Prostate gland (tissue), 2 donors: ENCODE measurements at places on chromosomes 11 and 22. TPM values are rescaled to one million over a fixed set of nuclear protein-coding genes. Genes with fewer than 3 reads are reported as not detected.

MN1 gene
- 5.8 TPM for total RNA-seq

- H3K27me3 ChIP-seq, result no peaks in the 10 kb centered on the region
- no peaks in the 10 kb centered on the region for H3K36me3 ChIP-seq
- no peak overlapping the region for H3K27ac ChIP-seq
These were observed 80.3 kb upstream of the NECTIN1 start for GRCh38 chr11:119809346-119809745.

DNA sequence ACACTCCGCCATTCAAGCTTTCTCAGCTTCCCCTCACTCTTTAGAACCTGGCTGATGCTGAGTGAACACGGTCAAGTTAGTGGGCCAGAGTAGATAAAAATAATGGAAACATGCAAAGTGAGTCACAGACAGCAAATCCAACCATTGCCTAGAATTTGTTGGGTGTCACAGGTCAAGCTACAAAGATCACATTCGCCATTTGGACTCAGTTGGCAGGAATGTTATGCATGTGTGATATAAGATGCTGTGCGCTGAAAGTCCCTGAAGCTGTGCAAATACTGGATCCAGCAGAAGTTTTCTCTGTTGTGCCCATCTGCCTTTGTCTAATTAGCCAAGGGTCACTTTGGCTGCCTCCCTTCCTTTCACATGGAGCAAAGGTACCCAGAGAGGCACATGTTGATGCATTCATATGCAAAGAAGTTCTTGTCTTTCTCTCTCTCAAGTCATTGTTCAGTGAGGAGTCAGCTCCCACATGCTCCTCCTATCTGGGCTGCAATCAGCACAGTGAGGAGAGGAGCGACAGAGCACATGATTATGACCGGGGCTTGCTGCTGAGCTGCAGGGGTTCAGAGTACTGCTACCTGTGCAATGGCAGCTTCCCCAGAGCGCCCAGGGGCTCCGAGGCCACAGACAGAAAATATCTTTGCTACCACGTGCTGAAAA lies 39.7 kb downstream of the FLI1 start:
- no peak overlapping the region for H3K4me3 ChIP-seq
- DNase-seq, result no peak
- no peaks in the 10 kb centered on the region for H3K36me3 ChIP-seq
- H3K4me1 ChIP-seq, result no peaks in the 10 kb centered on the region
- no peak overlapping the region for H3K27ac ChIP-seq

DNA sequence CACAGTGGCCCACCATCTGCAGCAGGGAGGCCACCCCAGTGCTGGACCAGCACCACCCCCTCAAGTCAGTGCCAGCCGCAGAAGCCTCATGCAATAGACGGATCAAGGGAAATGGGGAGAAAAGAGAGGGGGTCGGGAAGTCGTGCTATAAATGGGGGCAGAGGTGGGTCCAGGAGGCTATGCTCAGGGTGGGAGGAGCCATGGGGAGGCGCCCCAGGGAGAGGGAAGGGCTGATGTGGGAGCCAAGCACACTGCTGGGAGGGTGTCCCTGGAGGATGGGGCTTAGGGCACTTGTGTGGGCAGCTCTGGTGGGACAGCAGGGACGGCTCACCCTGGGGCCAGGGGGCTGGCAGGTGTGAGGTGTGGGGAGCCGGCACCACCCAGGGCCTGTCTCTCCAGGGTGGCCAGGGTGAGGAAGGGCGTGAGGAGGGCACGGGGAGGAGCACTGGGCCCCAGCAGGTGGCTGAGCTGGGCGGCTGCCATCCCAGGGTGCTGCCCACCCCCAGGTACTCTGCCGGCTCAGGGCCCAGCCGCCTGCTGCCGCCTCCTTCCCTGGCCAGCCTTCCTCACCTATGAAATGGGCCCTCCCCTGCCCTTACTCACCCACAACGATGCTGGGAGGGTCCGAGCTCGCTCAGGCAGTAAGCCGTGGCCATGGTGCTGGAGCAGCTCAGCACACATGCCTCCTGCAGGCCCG lies 18.0 kb downstream of the PHLDA2 start:
- no peaks in the 10 kb centered on the region for H3K27me3 ChIP-seq
- peaks cover 22% of the 10 kb centered on the region for H3K4me1 ChIP-seq
- no peak overlapping the region for H3K4me3 ChIP-seq

GTSE1 gene
- 0.46 TPM for total RNA-seq

KCNJ4 gene
- total RNA-seq, result not detected

DNA sequence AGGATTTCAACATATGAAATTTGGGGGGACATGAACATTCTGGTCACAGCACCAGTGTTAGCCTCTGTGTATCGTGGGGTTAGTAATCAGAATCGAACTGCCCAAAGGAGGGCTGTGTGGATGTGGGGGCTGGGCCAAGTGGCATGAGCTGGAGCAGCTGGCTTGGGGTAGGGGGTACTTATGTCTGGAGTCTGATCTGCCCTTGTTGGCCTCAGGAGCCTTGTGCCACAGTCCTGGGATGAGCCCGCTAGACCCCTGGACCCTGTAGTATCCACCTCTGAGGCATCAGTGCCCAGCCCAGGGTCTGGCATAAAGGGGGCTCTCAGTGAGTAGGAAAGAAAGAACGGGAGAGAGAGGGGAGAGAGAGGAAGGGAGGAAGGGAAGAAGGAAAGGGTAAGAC lies 67.3 kb downstream of the LRRC32 start:
- no peaks in the 10 kb centered on the region for H3K36me3 ChIP-seq
- no peak for DNase-seq
- H3K4me1 ChIP-seq, result no peaks in the 10 kb centered on the region
- H3K27me3 ChIP-seq, result no peaks in the 10 kb centered on the region

- DNase-seq, result no peak
- H3K27me3 ChIP-seq, result no peaks in the 10 kb centered on the region
These were observed 16.1 kb downstream of the MGAT3 start for GRCh38 chr22:39472570-39473556.

DNA sequence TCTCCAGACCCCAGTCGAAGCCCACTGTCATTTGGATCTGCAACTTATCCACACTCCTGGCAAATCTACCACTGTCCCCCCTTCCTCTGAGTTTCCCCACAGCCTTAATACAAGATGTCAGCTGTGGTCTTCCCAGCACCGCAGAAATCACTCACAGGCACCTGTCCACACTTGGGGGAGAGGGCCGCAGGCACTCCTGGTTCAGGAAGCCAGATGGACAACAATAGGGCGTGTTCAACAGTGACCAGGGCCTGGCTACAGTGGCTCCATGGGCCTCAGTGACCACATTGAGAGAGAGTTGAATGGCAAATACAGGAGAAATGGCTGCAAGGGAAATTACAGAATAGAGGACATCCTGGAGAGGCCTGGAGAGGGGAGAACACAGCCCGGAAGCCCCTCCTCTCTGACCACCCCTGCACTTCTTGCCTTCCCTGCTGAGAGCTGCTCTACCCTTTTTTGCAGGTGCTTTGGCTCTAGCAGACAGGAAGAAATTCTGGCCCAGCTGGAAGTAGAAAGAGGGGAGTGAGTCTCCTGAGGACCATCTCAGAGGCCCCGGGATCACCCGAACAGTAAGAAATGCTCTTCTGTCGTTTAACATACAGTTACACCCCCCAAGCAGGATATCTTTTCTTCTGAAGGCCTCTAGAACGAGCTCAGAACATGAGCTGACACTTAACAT lies 164.6 kb downstream of the FEZ1 start:
- DNase-seq, result no peak
- H3K36me3 ChIP-seq, result no peaks in the 10 kb centered on the region
- H3K4me1 ChIP-seq, result no peaks in the 10 kb centered on the region
- no peaks in the 10 kb centered on the region for H3K27me3 ChIP-seq
- H3K4me3 ChIP-seq, result no peak overlapping the region

DNA sequence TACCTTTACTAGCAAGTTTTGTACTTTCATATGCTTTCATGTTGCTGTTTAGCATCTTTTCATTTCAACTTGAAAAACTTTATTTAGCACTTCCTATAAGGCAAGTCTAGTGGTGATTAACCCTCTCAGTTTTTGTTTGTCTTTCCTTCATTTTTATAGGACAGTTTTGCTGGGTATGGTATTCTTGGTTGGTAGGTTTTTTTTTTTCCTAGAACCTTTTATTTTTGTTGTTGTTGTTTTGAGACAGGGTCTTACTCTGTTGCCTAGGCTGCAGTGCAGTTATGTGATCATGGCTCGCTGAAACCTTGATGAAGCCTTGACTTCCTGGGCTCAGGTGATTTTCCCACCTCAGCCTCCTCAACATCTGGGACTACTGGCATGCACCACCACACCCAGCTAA lies 29.9 kb upstream of the SLC5A1 start:
- H3K27me3 ChIP-seq, result no peaks in the 10 kb centered on the region
- no peaks in the 10 kb centered on the region for H3K4me1 ChIP-seq
- H3K36me3 ChIP-seq, result no peaks in the 10 kb centered on the region
- H3K4me3 ChIP-seq, result no peak overlapping the region
- DNase-seq, result no peak

OR52B2 gene
- not detected for total RNA-seq

GRCh38 chr22:44080936-44081861 lies 57.1 kb downstream of the PARVB start:
- no peaks in the 10 kb centered on the region for H3K4me1 ChIP-seq
- H3K4me3 ChIP-seq, result no peak overlapping the region
- peak; percentile 73 for DNase-seq
- no peak overlapping the region for H3K27ac ChIP-seq
- H3K36me3 ChIP-seq, result no peaks in the 10 kb centered on the region

GRCh38 chr11:124384399-124384798 lies at the start of gene OR8B2:
Gene OR8B2, minus strand, starts transcription at chr11:124384499. Its CDS starts 1,156 bp downstream, at chr11:124383343.
- H3K4me3 ChIP-seq, result no peak within 1 kb of the TSS
- H3K36me3 ChIP-seq, result no peaks in the 10 kb centered on the region
- H3K27me3 ChIP-seq, result no peaks in the 10 kb centered on the region
- H3K4me1 ChIP-seq, result no peaks in the 10 kb centered on the region

DNA sequence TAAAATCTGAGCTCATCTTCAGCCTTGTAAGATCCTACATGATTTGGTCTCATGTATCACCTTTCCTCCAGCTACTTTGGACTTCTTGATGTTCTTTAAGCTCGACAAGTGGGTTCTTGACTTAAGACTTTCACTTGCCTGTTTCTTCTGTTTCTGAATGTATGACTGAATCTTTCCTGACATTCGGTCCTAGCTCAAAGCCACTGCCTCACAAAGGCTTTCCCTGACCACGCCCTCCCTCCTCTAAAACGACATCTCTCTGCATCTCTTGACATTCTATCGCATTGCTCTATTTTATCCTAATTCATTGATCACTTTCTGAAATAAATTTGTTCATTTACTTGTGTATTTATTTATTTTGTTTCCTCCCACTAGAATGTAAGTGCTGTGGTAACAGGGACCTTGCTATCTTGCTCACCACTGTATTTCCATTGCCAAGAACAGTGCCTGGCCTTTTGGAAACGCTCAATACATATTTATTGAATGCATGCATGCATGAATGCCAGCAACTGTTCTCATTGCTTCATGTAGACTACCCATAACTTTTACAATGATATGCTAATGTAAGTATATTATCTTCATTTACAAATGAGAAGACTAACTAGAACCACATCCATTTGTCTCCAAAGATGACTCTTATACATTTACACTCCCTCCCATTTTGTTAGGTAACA lies 43.0 kb downstream of the LMO2 start:
- no peaks in the 10 kb centered on the region for H3K4me1 ChIP-seq
- H3K36me3 ChIP-seq, result no peaks in the 10 kb centered on the region

DNA sequence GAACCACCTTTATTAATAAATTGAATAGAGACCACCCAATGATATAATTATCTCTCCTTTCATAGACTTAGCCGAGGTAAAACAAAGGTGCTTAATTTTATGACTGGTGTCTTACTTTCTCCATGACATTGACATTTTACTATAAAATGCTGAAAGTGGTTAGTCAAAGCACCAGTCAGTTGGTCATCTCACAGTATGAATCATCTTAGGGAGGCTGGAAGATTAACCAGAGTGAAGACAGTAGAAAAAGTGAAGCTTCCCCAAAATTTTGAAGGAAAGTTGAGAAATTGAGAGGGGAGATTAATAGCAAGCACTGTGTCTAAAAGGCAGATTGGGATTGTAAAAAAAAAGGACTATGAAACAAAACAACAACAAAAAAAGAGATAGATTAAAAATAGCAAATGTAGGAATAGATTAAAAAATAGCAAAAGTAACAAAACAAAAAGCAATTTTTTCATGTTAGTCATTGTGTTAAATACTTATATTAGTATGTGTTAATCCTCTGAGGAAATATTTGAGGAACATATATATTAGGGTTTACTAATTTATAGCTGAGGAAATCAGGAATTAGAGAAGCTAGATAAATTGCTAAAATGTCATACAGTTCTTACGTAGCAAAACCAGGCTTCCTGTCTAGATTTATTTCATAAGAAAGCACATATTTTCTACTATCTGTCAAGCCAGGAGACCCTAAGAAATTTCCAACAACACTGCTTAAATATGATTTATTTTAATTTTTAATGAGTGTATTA lies 557.3 kb upstream of the ANO5 start:
- no peaks in the 10 kb centered on the region for H3K4me1 ChIP-seq
- DNase-seq, result no peak
- H3K27me3 ChIP-seq, result no peaks in the 10 kb centered on the region
- H3K4me3 ChIP-seq, result no peak overlapping the region
- no peaks in the 10 kb centered on the region for H3K36me3 ChIP-seq
- H3K27ac ChIP-seq, result no peak overlapping the region

GRCh38 chr22:44335066-44335839 lies 22.5 kb upstream of the SHISAL1 start:
- H3K27me3 ChIP-seq, result peaks cover 2% of the 10 kb centered on the region
- H3K4me3 ChIP-seq, result no peak overlapping the region
- H3K36me3 ChIP-seq, result no peaks in the 10 kb centered on the region
- no peak overlapping the region for H3K27ac ChIP-seq
- no peaks in the 10 kb centered on the region for H3K4me1 ChIP-seq

ANKK1 gene
- total RNA-seq, result 2.4 TPM

MOGAT2 gene
- 0.62 TPM for total RNA-seq

GGTLC3 gene
- total RNA-seq, result 2.3 TPM

GRCh38 chr22:17774206-17774925 lies at the start of gene BID:
Gene BID, minus strand, starts transcription at chr22:17774469. Its CDS starts 24,353 bp downstream, at chr22:17750116.
- H3K4me1 ChIP-seq, result no peaks in the 10 kb centered on the region
- no peaks in the 10 kb centered on the region for H3K36me3 ChIP-seq
- peak within 1 kb of the TSS; percentile 53 for H3K27ac ChIP-seq
- H3K27me3 ChIP-seq, result no peaks in the 10 kb centered on the region
- peak within 1 kb of the TSS; percentile 83 for H3K4me3 ChIP-seq

- no peak overlapping the region for H3K4me3 ChIP-seq
- H3K27me3 ChIP-seq, result no peaks in the 10 kb centered on the region
- H3K36me3 ChIP-seq, result no peaks in the 10 kb centered on the region
- H3K4me1 ChIP-seq, result no peaks in the 10 kb centered on the region
- no peak overlapping the region for H3K27ac ChIP-seq
These were observed 20.4 kb downstream of the FBXO7 start for GRCh38 chr22:32494971-32495370.
